ENCODE measurements at places on chromosomes 1 and 21.

- no peak for DNase-seq
These were observed 2.1 kb downstream of the C1orf35 start for GRCh38 chr1:228100822-228101613.

DNA sequence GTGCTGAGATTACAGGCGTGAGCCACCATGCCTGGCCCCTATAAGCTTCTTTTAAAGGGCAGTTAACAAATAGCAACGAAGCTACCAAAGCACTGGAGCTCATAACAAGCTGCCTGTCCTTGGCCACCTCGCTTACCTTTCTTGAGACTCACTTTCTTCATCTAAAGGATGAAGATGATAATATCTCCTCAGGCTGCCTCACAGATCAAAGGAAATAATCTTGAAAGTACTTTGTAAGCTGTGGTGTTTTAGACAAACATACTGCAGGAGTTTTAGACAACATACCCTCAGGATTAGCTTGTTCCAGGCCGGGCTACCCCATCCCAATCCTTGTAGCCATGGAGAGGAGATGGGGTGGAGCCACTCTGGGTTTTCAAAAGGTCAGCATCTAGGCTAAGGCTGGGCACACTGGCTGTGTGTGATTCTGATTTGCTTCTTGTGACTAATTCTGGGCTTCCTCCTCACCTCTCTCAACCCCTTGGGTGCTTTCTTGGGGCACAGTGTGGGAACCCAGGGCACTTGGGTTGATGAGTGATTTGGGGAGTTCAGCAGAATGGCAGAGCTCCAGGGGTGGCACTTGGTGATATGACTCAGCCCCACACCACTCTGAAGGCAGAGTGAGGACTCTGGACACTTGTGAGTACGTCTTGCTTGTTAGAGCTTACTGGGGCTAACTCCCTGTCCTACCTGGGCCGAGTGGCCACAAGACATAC, 5.2 kb downstream of the GPR25 start:
- DNase-seq = no peak

GRCh38 chr1:184824691-184825323, 70.1 kb upstream of the EDEM3 start:
- DNase-seq = no peak

- no peak for DNase-seq
These were observed 1041.8 kb downstream of the PLA2G4A start for GRCh38 chr1:187870552-187870951.

DNA sequence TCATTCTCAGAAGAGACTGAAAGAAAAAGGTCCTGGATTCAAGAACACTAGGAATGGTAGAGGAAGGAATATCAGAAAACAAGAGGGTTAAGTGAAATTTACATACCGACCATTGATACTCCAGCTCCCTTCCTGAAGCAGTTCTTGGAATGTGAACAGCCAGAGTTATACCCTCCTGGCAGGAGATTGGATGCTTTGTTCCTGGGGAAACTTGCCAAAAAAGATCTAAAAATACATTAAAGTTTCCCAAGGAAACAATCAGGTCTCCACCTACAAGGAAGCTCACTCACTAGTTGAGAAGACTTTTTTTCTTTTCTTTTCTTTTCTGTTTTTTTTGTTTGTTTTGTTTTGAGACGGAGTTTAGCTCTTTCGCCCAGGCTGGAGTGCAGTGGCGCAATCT, 91.1 kb downstream of the HLX start:
- no peak for DNase-seq

GRCh38 chr1:38433084-38433722, 386.6 kb upstream of the POU3F1 start:
- no peak for DNase-seq
